ENCODE measurements at places on chromosomes 11 and 22. TPM values are rescaled to one million over a fixed set of nuclear protein-coding genes. Genes with fewer than 3 reads are reported as not detected.

FIBIN gene
- total RNA-seq: not detected

MRGPRX3 gene
- total RNA-seq: not detected

MADD gene
- 42.9 TPM for total RNA-seq

ARFGAP2 gene
- total RNA-seq: 108 TPM

NPTXR gene
- total RNA-seq: 6.6 TPM

CREB3L1 gene
- total RNA-seq: not detected

C11orf16 gene
- not detected for total RNA-seq
